ENCODE measurements at places on chromosomes 1 and 21.

GRCh38 chr1:8122477-8123407 lies 96.6 kb upstream of the ERRFI1 start:
- no peak for DNase-seq

DNA sequence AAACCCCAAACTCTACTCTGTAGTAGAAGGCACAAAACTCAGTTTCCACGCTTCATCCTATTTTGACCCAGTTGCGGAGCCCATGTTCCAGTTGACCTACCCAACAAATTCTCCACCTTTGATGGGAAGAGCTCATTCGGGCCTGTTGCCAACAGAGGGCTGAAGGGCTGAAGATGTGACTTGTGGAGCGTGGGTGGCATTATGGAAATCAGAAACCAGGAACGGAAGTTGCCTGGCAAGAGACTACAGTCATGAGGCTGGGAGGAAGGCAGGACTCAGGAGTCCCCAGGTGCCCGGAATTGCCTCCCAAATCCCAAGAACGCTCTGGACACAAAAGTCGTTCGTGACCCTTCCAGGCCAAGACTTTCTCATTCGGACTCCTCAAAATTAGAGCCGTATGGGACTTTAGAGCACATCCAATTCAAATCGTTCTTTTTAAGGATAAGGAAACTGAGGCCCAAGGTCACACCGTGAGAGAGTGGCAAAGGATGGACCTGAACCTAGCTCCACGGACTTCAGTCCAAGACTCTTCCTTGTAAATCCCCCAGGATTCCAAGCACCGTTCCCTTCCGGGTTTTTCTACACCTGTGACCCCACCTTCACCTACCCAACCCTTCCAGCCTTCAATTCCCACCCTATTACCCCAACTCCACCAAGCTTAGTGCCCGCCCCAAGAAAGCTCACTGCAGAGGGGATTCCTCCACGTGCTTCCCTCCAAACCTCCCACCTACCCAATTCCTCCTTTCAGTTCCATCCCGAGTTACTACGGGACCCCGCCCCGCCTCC lies 739 bp downstream of the SMG5 start:
- DNase-seq, result no peak

GRCh38 chr1:119895102-119895501 lies 1.2 kb downstream of the ADAM30 start:
- DNase-seq, result no peak

GRCh38 chr1:151282883-151283725 lies 1.0 kb downstream of the ZNF687 start:
- no peak for DNase-seq

DNA sequence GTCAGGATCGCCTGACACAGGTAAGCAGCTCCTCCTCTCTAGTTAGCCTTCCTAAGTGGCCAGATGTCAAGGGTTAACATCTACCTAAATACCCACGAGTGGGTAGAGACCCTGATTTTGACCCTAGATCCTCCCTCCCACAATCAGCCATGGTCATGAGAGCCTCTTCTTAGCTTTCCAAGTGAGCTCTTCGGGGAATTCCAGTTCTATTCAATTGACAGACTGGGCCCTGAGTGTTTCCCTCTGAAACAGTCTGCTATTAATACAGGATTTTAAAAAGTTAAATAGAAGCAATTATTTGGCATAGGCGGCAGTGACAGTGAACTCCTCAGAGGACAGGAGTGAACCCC lies 28.1 kb downstream of the C2CD2 start:
- no peak for DNase-seq

DNA sequence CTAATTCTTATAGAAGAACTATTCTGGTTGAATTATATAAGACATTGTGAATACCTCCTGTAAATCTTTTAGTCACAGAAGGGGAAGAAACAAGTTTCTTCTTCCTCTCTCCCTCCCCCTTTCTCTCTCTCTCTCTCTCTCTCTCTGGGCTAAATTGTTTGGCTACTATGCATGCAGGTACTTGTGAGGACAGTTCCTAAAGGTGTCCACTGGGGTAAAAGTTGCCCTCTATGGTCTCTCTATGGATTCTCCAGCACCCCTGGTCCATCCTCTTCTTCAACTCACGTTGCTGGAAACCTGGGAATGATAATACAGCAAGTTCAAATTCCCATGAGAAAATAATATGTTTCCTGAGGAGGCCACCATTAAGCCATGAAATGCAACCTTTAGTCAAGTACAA lies 5.8 kb downstream of the OR6K3 start:
- no peak for DNase-seq

DNA sequence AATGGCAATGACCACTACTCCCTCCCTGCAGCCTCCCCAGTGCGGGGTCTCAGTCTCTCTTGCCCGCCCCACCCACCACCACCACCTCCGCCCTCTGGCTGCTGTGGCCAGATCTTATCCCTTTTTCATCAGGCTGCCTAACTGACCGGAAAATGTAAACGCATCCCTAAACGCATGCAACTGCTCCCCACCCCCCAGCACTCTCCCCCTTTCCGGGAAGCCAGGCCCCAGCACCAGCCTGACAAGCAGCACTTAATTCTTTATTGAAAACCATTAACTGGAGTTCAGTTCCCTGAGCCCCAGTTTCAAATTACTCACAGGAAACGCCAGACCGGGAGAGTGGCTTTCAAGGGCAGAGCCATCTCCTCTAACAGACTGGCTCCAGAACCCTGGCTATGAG lies 147.7 kb downstream of the DMRTA2 start:
- DNase-seq, result no peak

GRCh38 chr1:247966532-247967204 lies 1.6 kb downstream of the OR2AK2 start:
- DNase-seq, result no peak
